KG1 (cell line): ENCODE measurements at places on chromosomes 13 and 19.

- no peak for DNase-seq
These were observed 50.3 kb upstream of the ATP11A start for GRCh38 chr13:112639521-112639920.

GRCh38 chr13:100045355-100045754, 43.5 kb upstream of the PCCA start:
- no peak for DNase-seq

DNA sequence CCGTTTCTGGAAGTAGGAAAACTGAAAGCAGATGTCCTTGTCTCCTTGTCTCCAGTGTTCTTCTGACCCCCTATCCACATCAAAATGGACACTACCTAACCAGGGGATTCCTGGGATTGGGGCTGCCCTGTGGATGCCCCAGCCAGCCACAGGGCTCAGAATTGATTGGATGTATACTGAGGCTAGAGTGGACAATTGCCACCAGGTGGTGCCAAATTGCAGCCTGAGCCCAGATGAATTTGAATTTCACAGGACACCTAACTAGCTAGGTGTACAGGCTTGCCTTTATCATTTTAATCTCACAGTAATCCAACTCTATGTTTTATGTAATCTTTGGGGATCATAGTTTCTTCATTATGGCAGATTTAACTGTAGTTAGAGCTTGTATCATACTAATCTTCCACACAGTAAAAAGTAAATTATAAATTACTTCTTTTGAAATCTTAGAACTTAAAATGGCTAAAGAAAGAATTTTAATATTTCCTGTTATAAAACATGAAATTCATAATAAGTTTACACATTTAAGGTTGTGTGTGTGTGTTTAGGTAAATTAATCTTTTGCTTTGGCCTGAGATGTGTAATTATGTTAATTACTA, 58.0 kb downstream of the PIBF1 start:
- DNase-seq, result peak; percentile 16

DNA sequence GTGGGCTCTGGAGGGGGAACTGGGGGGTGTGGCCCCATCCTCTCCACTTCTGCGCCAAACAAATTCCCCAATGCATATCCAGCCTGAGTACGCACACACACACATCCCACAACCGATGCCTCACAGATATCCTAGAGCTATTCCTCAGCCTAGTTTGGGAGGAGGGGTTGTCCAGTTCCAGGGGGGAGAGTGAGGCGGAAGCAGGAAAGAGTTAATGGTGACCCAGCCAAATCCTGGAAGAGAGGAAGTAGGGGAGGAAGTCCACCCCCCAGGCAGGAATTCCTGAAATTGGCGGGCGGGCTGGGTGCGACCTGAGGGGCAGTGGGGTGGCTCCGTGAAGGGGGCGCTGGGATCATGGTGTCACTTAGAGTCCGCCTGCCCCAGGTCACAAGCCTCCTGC, 897 bp downstream of the GPR4 start:
- DNase-seq, result no peak

- no peak for DNase-seq
These were observed 11.8 kb downstream of the ARHGEF18 start for GRCh38 chr19:7360393-7360984.

DNA sequence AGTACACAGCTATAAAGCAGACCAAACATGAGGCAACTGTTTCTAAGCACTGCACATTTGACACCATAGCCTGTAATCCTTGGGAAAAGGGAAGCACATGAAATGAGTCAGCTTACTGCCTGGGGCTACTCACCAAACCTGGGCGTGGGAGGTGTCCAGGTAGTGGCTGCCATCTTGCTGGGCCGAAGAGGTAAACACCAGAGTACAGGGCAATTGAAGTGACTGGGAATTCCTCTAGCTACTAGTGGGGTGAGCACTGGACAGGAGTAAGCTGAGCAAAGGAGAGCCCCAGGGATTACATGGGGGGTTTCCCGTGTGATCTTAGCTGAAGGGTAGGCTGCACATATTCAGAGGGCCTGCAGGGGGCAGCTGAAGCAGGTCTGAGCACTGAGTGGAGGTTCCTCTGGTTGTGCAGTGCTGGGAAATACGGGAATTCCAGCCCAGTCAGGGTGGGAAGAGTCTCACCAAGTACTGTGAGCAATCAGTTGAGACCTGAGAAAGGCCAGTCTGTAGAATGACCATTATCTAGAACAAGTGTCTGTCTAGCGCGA, 140.5 kb downstream of the SLC7A1 start:
- no peak for DNase-seq

- DNase-seq, result no peak
These were observed 9.0 kb downstream of the APBA3 start for GRCh38 chr19:3752492-3752891.

GRCh38 chr13:46131705-46132104, 26.9 kb upstream of the CPB2 start:
- DNase-seq, result no peak

DNA sequence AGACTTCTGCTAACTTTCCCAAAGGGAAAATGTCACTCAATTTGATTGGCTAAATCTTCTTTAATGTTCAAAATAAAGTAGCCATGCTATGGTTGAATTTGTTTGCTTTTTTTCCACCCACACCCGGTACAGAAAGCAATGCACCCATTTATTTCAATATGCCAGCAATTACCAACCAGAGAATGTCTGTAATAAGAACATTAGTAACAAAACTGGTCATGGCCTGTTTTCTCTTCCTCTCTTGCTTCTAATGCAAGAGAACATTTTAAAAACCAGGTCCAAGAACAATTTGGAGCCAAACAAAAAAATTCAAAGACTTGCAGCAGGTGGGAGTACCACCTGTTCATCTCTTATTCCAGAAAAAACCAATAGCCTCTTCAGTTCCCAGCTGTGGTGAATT, 1108.8 kb upstream of the PCDH20 start:
- no peak for DNase-seq

- no peak for DNase-seq
These were observed 49.5 kb downstream of the C13orf46 start for GRCh38 chr13:113924184-113924901.
